Globus pallidus (tissue), 1 donor: ENCODE measurements at places on chromosomes 3 and 15.

- no peak for DNase-seq
Observed at GRCh38 chr3:72232331-72232730, 447.4 kb upstream of the PROK2 start.

- peak; percentile 81 for DNase-seq
Observed at GRCh38 chr3:159988617-159989271, at the start of gene IL12A. Gene IL12A (plus strand): TSS chr3:159988835.

- DNase-seq: no peak
Observed at GRCh38 chr3:40333416-40333815, 23.9 kb downstream of the EIF1B start.

DNA sequence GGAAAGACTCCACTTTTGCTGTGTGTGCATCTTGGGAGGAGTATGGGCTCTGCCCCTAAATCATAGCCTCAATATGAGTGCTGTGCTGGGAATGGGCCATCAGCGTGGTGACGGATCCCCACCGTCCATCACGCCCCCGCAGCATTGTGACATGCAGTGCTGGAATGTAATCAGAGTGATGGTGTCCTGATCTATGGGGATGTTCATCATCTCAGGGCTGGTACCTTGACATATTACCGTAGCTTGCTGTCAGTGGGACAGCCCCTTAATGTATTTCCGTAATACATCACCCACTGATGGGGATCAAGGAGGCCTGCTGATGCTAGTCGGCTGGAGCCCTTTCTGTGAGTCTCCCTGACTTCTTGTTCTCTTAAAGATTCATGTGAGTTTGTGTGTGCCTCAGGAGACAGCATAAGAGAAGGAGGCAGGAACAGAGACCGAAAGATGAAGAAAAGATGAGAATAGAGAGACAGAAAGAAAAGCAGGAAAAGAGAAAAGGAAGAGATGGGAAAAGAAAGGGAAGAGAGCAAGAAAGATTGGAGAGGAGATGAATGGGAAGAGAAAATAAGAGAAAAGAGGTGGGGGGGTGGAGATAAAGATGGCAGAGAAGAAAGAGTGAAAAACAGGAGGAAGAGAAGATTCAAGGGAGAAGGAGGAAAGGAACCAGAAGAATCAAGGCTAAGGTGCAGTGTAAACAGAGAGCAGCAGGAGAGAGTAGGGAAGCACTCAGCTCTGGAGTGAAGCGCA lies 183.7 kb downstream of the RPLP1 start:
- no peak for DNase-seq

DNA sequence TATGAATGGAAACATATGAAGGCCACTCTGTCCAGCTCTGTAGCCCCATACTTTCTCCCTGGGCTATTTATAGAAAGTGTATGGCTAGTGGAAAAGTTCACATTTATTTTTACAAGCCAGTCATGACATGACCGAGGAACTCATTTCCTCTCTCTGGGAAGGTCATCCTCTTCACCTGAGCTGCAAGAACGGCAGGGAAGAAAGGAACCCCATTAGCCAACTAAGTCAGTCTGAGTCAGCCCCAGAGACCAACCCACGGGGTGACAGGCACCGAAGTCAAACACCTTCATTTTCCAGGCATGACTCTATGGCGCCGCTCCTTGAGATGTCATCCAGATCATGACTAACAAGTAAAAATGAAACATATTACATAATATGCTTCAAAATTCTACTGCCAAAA lies 4.8 kb downstream of the PAQR9 start:
- DNase-seq: no peak

GRCh38 chr3:100968932-100969906 lies 24.0 kb downstream of the ABI3BP start:
- no peak for DNase-seq

- no peak for DNase-seq
Observed at GRCh38 chr15:48653913-48654670, 8.6 kb upstream of the FBN1 start.

DNA sequence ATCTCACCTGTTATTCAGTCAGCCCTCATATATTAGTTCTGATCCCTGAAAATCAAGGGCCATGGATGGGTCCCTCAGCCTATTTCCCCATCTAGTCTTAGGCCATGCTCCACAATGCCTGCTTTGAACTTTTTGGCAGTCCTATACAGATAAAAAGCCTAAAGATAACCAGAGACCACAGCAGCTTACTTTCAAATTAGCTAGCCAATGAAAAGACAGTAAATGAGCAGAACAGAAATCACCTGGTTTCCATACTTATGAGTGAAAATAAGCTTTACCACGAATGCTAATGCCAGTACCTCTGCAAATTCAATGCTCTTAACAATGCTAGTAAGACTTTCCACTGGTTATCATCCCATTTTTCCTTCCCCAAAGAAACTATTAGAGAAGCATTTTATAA lies 141.6 kb upstream of the SPRED1 start:
- no peak for DNase-seq

DNA sequence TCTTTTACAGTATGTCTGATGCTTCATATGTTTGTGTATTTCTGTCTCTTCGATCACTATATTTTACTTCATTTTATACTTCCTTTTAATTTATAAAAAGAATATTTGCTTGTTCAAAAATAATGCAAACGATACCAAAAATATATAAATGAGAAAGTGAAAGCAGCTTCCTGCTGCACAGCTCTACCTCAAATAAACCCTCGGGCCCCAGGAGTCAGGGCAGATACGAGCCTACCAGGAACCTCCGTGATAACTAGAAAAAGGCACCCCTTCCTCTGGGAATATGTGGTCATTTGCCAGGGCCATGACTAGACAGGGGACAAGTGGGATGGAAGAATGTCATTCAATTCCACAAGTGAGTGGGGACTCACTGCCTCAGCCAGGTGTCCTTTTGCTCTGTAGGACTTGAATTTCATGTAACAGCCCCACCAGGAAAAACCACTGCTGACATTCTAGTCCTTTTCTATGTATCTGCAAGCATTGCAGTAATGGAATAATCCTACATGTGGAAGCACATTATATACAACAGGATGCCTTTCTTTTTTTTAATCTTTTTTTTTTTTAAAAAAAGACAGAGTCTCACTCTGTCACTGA lies 133.3 kb downstream of the SUCLG2 start:
- no peak for DNase-seq

- peak; percentile 59 for DNase-seq
Observed at GRCh38 chr3:195150181-195151118, 120.5 kb downstream of the XXYLT1 start.

DNA sequence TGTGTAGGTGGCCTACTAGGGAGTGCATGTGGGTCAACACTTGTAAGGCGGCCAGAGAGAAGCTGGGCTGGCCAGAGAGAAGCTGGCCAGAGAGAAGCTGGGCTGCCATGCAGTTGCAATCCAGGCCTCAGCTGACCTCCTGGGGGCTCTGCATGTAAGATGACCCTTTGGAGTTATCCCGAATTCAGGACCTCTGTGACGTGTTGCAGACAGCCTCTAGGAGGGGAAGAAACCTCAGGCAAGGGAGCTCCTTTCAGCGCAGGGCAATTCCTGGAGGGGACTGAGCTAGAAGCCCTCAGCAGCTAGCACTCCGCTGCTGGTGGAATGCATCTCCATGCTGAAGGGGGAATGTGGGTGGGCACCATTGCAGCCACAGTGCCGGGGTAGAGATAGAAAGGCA lies 15.8 kb upstream of the KBTBD12 start:
- DNase-seq: no peak

- DNase-seq: no peak
Observed at GRCh38 chr15:72033711-72034110, 84.2 kb downstream of the MYO9A start.

GRCh38 chr3:72847282-72847681 lies 963 bp downstream of the SHQ1 start:
- DNase-seq: no peak

DNA sequence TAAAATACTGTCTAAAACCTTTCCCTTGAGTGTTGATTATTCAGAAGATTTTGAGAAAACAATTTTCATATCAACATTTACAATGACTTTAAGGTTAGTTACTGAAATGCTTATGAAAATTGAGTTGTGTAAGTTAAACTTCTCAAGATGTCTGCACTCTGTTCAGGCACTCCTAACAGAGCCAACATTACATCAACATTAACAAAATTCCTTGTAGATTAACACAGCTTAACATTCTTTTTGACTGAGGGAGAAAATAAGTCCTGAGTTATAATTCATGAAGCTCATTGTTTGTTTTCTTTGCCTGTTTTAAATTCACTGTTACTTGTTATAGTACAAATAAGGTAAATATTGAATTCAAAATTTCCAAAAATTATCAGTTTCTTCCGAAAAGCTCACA lies 9.0 kb downstream of the ACKR4 start:
- DNase-seq: no peak

DNA sequence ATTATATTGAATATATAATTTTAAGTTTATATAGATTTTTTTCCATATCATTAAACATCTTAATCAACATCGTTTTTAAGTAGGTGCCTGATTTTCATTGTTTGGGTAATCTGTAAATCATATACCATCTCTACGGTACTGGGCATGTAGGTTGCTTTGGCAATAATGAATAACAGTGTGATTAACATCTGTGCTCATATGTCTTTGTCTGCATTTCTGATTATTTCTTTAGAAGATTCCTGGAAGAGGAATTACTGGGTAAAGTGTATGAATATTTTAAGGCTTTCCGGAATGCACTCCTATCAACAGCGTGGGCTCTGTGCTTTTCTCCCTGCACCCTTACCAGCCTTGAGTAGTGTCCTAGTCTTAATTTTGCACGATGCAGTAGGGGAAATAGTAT lies 119.8 kb upstream of the LIPC start:
- no peak for DNase-seq
